Central memory CD8-positive, alpha-beta T cell (primary cell): ENCODE measurements at places on chromosomes 1 and 21.

GRCh38 chr1:201309416-201309815 lies 26.1 kb downstream of the PKP1 start:
- DNase-seq, result no peak

DNA sequence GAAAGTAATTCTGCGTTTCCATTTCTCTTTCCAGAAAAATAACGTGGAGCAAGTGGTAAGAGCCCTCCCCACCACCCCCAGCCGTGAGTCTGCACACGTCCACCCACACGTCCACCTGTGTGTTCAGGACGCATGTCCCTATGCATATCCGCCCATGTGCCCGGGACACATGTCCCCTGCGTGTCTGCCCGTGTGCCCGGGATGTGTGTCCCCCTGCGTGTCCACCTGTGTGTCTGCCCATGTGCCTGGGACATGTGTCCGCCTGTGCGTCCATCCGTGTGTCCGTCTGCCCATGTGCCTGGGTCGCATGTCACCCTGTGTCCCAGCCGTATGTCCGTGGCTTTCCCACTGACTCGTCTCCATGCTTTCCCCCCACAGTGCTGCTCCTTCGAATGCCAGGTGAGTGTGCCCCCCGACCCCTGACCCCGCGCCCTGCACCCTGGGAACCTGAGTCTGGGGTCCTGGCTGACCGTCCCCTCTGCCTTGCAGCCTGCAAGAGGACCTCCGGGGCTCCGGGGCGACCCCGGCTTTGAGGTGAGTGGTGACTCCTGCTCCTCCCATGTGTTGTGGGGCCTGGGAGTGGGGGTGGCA lies 5.6 kb downstream of the COL6A1 start:
- no peak for DNase-seq

DNA sequence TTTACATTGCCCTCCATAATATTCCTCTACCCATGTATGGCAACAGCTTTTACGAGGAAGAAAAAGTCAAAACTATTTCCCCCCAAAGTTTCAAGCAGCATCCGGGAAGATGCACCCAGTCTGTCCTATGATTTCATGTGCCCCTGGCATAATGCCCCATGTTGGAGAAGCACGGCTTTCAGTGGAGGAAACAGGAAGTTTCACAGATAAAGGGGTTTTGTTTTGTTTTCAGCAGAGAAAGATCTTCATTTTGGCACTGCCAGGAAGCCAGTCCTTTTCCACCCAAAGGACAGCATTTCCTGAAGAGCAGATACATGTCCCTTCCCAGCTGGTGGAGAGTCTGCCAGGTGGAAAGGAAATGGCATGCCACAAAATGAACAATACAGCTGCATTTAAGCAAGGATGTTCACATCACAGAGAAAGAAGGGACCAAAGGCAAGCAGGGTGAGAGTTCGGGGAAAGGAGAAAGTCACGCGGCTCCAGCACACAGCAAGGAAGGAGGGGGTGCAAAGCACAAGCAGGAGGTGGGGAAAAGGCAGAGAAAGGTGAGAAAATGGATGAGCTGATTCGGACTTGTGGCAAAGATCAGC lies 95.3 kb upstream of the HIVEP3 start:
- DNase-seq, result no peak

GRCh38 chr21:37805266-37805665 lies 111.0 kb downstream of the KCNJ6 start:
- no peak for DNase-seq

GRCh38 chr21:34668803-34669148 lies at the start of gene CLIC6:
TSS of gene CLIC6 (plus strand) at chr21:34668994. CDS start at chr21:34669389, 395 bp downstream.
- DNase-seq, result no peak

DNA sequence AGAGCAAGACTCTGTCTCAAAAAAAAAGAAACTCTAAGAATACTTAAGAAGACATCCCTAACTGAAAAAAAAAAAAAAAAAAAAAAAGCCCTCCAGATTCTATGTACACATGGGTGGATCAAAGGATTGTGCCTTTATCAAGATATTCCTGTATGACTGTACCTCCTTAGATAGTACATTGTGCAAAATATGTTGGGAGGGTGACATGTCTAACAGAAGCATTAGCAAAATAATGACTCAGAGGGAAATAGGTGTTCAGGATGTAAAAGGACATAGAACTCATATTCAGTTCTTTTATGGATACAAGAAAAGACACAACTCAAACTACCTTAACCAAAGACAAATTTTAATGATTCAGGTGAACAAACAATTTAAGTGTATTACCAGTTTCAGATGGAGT lies 269.8 kb upstream of the KAZN start:
- no peak for DNase-seq

GRCh38 chr1:186849271-186849671 lies 20.5 kb downstream of the PLA2G4A start:
- DNase-seq, result no peak

- peak; percentile 60 for DNase-seq
Observed at GRCh38 chr1:28926629-28927265, 12.4 kb downstream of the EPB41 start.

- DNase-seq, result no peak
Observed at GRCh38 chr21:27636656-27637055, 669.8 kb upstream of the ADAMTS5 start.

DNA sequence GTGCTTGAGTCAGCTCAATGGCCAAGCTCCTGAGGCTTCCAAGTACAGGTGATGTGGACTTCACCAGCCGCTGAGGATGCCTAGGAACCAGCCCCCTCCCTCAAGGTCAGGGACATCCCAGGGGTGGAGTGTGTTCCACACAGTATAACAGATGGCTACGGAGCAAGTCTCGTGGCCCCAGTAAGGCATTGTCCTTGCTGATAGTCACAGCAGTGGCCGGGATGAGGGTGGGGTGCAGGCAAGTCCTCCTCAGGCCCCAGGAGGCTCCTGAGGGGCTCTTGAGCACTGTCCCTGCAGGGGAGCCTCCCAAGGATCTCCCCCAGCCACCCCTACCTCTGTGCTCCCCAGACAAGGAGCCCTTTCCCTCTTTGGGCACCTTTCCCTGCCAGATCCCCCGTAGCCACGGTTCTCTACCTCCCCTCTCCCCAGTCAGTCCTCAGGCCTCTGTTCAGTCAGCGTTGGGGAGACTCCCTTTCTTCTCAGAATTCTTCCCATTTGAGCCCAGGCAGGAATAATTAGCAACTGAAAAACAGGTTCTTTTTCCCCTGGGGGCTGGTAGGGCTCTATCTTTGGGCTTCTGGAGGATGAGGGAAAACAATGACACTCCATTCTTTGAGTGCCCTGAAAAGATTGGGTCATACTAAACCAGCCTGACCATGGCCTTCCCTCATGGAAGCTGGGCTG lies 7.1 kb upstream of the THEM5 start:
- no peak for DNase-seq
